ENCODE measurements at places on chromosomes 13 and 19. TPM values are rescaled to one million over a fixed set of nuclear protein-coding genes. Genes with fewer than 3 reads are reported as not detected.
A peak's percentile ranks its signal among the peaks of the same experiment; 100 is the strongest.

GRCh38 chr13:110644892-110645521, 29.7 kb downstream of the NAXD start:
- H3K27me3 ChIP-seq: no peaks in the 10 kb centered on the region
- peak overlapping the region; percentile 4 for H3K27ac ChIP-seq
- DNase-seq: peak; percentile 87
- H3K4me3 ChIP-seq: no peak overlapping the region

- no peaks in the 10 kb centered on the region for H3K4me1 ChIP-seq
- H3K36me3 ChIP-seq: no peaks in the 10 kb centered on the region
- no peaks in the 10 kb centered on the region for H3K27me3 ChIP-seq
- no peak overlapping the region for H3K4me3 ChIP-seq
- DNase-seq: no peak
These were observed 598.7 kb upstream of the KLF12 start for GRCh38 chr13:74732736-74733385.

SPACA4 gene
- not detected for total RNA-seq

DNA sequence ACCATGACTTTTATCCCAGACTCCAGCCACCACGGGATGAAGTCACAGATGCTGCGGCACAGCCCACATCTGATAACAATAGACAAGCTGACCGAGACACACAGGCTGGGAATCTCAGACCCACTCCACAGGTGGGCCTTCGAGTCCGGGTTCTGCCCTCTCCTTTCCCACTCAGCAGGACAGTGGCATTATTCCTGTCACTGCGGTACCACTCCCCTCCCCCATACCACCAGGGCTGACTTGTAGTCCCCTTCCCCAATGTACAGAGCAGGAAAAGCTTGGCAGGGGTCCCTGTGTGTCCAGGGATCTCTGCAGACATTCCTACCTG, 179 bp upstream of the AMER2 start:
- peaks cover 16% of the 10 kb centered on the region for H3K4me1 ChIP-seq
- no peaks in the 10 kb centered on the region for H3K36me3 ChIP-seq
- H3K4me3 ChIP-seq: no peak overlapping the region
- peaks cover 30% of the 10 kb centered on the region for H3K27me3 ChIP-seq
- no peak overlapping the region for H3K27ac ChIP-seq

LILRB1 gene
- 50.8 TPM for total RNA-seq

GRCh38 chr19:15633082-15633835, 7.4 kb upstream of the CYP4F3 start:
- H3K27me3 ChIP-seq: no peaks in the 10 kb centered on the region
- peaks cover 7% of the 10 kb centered on the region for H3K4me1 ChIP-seq
- H3K4me3 ChIP-seq: no peak overlapping the region
- no peak overlapping the region for H3K27ac ChIP-seq

KLK8 gene
- total RNA-seq: not detected

- H3K4me1 ChIP-seq: no peaks in the 10 kb centered on the region
- no peaks in the 10 kb centered on the region for H3K27me3 ChIP-seq
- peaks cover 37% of the 10 kb centered on the region for H3K36me3 ChIP-seq
- no peak overlapping the region for H3K4me3 ChIP-seq
- no peak overlapping the region for H3K27ac ChIP-seq
- DNase-seq: no peak
These were observed 22.8 kb upstream of the ZNF83 start for GRCh38 chr19:52660981-52661380.

DNA sequence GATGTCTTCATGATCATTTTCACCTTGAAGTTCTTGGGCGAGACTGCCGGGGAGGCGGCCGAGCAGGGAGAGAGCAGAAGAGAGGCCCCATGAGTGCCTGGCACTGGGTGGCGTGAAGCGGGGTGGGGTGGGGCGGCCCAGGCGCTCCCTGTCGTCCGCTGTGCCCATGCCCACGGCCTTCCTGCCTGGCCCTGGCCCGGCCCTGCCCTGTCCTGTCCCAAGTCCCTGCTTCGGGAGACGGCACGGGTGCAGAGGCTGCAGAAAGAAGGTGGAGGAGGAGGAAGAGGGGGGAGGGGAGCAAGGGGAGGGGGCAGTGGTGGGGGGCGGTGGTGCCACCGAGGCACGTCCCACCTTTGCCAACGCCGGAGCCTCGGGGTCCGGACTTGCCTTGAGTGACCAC, 118.4 kb downstream of the PTPRS start:
- H3K27ac ChIP-seq: no peak overlapping the region
- no peaks in the 10 kb centered on the region for H3K4me1 ChIP-seq
- H3K4me3 ChIP-seq: no peak overlapping the region
- no peak for DNase-seq
- no peaks in the 10 kb centered on the region for H3K27me3 ChIP-seq
- peaks cover 81% of the 10 kb centered on the region for H3K36me3 ChIP-seq

GRCh38 chr19:42352301-42353259, 27.1 kb downstream of the MEGF8 start:
- no peak overlapping the region for H3K27ac ChIP-seq
- H3K4me1 ChIP-seq: no peaks in the 10 kb centered on the region
- no peak overlapping the region for H3K4me3 ChIP-seq
- DNase-seq: no peak

SOX21 gene
- total RNA-seq: 5.4 TPM

DNA sequence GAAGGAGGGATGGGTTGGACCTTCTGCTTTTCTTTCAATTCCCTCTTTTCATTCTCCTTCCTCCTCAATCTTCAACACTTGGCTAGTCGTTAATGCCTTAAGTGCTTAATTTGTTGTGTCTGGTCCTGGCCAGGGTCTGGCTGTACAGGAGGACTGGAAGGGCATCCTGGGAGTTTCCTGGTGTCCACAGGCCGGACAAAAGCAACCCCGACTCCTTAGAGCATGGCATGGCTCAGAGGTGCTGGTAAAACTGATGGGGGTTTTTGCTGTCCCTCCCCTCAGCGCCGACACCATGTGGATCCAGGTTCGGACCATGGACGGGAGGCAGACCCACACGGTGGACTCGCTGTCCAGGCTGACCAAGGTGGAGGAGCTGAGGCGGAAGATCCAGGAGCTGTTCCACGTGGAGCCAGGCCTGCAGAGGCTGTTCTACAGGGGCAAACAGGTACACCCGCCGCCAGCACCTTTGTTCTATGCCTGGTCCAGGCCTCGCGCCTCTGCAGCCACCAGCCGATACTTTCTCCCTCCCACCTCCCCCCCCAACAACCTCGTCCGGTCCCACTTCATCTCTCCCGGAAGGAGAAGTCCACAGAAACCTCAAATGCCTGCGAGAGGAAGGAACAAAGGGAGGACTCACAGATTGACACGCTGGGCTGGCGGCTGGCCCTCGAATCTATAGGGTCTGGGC, 1.4 kb downstream of the UHRF1 start:
- peak overlapping the region; percentile 80 for H3K4me3 ChIP-seq
- H3K27me3 ChIP-seq: peaks cover 10% of the 10 kb centered on the region
- H3K36me3 ChIP-seq: no peaks in the 10 kb centered on the region

- peaks cover 39% of the 10 kb centered on the region for H3K4me1 ChIP-seq
- H3K36me3 ChIP-seq: peaks cover 15% of the 10 kb centered on the region
- H3K27ac ChIP-seq: peak overlapping the region; percentile 95
These were observed 14.2 kb downstream of the FBXO46 start for GRCh38 chr19:45716359-45717130.

KLK3 gene
- not detected for total RNA-seq
